CD4-positive, alpha-beta T cell treated with Interleukin-4 for 4 hours (primary cell): ENCODE measurements at places on chromosomes 12 and 14.

DNA sequence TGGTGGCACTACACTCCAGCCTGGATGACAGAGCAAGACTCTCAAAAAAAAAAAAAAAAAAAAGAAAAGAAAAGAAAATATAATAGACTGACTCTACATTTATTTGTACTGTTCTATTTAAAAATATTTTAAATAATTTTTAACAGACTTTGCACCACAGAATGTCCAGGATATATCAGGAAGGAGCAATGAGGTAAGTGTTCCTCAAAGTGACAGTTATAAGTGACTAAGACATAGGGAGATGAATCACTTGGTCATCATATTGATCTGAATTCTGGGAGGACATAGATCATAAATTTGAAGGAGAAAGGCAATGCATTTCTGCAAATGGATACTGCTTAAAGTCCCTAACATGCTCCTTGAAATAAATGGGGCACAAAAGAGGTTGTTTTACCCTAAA lies 221.5 kb downstream of the KCNC2 start:
- DNase-seq: no peak

- DNase-seq: no peak
Measured at GRCh38 chr12:99618657-99619056, 28.9 kb upstream of the GARIN6 start.

DNA sequence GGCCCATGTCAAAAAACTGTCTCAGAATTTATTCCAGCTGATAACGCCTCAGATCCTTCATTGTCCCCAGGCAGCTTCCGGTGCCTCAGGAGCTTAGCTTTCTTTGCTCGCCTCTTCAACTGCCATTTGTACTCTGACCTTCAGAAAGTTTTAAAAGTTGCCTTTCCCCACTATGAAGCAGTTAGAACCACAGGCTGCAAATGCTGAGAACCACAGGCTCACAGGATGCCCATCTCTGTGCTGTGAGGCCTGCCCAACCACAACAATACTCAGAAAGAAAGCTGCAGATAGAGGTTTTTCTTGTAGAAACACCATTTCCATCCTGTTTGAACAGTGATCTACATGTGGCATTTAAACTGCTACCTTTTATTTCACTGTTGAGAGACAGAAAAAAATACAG lies 131.1 kb downstream of the PRKCH start:
- DNase-seq: peak; percentile 81

- DNase-seq: peak; percentile 5
Measured at GRCh38 chr12:65306366-65307168, 28.1 kb downstream of the MSRB3 start.

GRCh38 chr12:100077367-100077766 lies 65.3 kb downstream of the BLTP3B start:
- DNase-seq: no peak

- DNase-seq: no peak
Measured at GRCh38 chr14:99730876-99731546, 46.9 kb downstream of the CYP46A1 start.

DNA sequence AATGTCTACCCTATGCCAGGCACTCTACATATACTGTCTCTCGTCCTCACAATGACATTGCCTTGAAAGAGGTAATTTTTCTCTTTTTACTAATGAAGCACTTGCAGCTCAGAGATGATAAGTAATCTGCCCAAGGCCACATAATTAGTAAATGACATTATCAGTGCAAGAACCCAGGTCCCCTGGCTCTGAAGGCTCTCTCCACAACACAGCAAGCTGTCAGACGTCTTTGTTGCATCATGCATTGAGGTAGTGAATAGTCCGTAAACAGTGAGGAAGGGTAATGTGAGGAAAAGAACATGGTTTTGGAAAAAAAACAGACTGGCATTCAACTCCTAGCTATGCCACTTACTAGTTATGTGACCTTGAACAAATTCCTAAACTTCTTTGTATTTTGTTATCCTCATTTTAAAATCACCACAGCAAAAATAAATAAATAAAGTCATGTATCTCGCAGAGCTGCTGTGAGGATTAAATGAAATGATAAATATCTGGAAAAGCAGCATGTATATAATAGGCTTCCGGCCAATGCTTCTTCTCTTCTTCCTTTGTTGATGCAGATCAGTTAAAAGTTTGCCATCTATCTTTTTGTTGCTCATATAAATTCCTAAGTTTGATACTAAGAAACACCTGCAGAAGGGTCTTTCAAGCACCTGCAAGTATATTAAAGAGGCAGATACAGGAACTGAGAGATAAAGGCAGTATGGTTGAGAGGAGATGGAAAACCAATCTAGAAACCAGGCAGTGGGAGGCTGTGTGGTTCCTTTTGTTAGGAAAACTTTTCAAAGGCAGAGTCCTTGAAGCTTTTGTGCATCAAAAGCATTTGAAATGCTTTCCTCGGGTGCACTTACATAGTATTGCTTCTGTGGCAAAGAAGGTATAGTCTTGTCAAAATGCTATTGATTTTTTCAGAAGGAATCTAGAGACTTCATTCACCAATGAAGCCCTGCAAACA lies 82.8 kb downstream of the BTG1 start:
- DNase-seq: no peak

- DNase-seq: no peak
Measured at GRCh38 chr12:132351751-132352495, 22.5 kb upstream of the GALNT9 start.

DNA sequence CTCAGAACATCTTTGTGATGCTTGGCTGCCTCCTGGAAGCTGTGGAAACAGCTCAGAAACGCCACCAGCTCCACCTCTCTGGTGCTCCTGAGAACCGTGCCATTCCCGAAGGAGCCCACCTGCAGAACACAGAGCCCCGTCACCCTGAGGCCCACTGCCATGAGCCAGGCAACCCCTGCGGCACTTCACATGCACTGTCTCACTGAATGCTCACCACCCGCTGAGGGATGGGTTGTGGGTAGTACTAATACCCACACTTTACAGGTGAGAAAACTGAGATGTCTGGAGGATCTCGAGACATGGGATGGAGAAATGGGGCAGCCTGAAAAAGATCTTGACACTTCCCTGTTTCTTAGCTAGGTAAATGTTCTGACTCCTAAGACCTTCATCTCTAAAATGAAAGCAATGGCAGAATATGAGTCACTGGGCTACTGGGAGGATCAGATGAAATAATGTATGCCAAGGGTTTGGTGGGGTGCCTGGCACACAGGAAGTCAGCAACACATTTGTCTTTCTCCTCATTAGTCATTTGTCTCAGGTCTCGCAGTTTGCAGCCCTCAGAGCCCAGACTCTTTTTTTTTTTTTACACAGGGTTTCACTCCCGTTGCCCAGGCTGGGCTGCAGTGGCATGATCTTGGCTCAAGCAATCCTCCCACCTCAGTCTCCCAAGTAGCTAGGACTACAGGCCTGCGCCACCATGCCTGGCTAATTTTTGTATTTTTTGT lies 5.3 kb downstream of the OASL start:
- peak; percentile 92 for DNase-seq

DNA sequence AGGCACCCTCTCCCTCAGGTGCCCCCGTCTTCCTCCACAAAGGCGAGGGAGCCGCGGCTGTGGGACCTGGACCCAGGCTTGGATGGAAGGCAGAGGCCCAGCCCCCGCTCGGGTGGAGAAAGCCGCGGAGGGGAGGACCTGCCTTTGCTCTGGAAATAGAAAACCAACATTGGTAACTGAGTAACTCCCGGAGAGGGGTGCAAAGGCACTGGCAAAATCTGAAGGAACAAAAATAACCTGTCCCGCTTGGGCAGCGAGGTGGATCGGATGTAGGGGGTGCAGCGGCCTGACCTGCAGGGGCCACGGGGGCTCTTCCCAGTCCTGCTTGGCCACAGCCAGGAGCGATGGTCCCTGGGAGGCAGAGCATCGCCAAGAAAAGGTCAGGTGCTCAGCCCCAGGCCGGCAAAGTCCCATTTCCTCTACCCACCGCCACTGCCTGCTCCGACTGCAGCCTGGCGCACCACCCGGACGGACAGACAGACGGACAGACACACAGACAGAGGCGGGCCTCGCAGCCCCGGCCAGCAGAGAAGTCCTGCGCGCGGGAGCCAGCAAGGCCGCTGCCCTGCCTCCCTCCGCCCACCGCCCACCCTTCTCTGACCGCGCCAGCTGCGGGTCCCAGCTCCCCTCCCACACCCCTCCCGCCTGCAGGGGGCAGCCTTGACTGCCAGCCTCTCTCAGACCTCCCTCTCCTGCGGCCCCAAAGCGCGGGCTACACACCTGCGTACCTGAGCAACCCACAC lies 21.4 kb upstream of the TMEM106C start:
- DNase-seq: peak; percentile 10

GRCh38 chr14:56131004-56131864 lies 13.0 kb downstream of the PELI2 start:
- DNase-seq: no peak

DNA sequence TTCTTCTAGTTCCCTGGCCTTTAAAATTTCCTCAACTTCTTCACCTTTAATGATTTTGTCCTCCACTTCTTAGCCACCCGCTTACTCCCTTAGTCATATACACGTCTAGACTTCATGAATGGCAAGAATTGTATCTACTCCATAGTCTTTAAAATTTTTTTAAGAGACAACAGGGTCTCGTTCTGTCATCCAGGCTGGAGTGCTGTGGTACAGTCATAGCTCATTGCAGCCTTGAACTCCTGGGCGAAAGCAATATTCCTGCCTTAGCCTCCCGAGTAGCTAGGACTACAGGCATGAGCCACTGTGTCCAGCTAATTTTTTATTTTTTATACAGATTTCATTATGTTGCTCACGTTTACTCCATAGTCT lies 47.9 kb downstream of the BBS10 start:
- DNase-seq: no peak

DNA sequence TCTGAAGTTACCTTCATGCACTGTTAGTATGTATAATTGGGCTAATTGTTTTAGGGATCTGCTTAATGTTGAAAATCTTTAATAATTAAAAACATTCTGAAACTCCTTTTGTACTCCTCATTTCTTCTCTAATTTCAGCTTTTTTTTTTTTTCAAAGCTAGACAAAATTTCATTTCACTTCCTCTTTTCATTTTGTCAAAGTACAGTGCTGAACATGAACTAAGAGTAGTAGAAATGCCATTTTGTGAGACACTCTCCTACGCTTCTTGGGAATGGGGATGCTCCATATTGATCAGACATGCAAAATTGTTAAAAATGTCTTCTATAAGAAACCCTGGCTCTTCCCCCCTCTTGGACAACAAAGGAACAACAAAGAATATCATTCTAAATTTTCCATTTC lies 1.7 kb downstream of the ABCD2 start:
- no peak for DNase-seq

- DNase-seq: peak; percentile 38
Measured at GRCh38 chr12:56078931-56079722, 838 bp upstream of the ERBB3 start.

DNA sequence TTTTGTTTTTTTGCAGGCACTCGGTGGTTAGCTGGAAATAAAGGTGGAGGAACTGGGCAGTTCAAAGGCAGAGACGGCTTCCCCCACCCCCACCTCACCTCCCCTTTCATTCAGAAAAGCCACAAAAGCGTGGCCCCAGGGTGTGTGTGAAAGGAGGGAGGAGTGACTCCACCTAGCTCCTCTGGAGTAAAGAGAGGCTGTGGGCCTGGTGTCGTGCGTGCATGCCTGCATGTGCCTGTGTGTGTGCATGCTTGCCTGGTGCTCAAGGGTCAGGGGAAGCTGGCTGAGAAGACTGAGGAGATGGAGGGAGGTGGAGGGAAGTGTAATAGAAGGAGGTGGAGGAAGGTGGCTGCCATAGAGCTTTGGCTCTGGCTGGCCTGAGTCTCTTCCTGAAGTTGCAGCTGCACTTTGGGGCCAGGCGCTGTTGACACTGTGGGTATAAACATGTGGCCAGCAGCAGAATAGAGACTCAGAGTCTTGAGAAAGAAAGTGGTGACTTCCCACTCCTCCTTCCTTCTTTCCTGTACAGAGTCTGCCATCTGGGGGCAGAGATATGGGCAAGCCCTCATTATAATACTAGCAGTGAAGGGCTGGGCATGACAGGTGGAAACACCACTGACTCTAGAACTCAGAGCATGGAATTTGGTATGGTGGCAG lies 36.9 kb upstream of the SINHCAF start:
- DNase-seq: no peak

- no peak for DNase-seq
Measured at GRCh38 chr12:90024262-90024661, 315.6 kb upstream of the ATP2B1 start.

- DNase-seq: no peak
Measured at GRCh38 chr12:3718100-3718499, 34.8 kb downstream of the CRACR2A start.

DNA sequence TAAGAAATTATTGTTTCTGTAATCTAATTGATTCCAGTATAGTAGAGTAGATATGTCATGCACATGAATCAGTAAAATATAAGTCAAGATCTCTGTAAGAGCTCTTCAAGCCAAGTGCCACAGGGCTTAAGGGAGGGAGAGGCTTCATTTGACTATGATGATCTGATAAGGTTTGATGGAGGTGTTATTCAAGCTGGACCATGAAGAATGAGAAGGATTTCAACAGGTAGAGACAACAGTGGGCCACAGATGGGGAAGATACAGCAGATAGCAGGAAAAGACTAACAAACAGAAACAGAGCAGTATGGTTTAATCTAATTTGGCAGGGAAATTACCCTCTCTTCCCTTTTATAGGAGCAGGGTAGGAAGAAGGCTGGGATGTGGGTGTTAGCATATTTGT lies 40.6 kb upstream of the FKBP4 start:
- DNase-seq: no peak

DNA sequence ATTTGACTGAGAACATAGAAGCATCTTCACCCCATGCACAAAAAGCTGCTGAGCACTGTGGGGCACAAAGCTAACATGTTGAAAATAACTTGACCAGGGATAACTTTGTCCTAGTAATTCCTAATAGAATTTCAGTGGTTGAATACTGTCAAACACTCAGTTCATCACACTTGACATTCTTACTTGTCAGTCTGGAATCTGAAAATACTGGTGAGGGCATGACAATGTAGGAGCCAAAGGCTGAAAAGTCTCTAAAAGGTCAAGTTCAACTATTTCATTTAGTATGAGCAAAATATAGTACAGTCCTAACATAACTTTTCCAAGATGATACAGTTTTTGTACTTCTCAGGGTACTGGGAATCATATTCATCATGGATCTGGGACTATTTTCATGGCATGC lies 504.4 kb upstream of the LMO3 start:
- DNase-seq: no peak

- no peak for DNase-seq
Measured at GRCh38 chr14:84520711-84521338, 1009.1 kb upstream of the FLRT2 start.

GRCh38 chr12:6646276-6647082 lies 753 bp downstream of the ACRBP start:
- no peak for DNase-seq
